ENCODE measurements at places on chromosomes 13 and 19. TPM values are rescaled to one million over a fixed set of nuclear protein-coding genes. Genes with fewer than 3 reads are reported as not detected.

KIR3DL2 gene
- total RNA-seq = not detected

- H3K27me3 ChIP-seq = no peaks in the 10 kb centered on the region
- H3K36me3 ChIP-seq = no peaks in the 10 kb centered on the region
- H3K4me1 ChIP-seq = peaks cover 12% of the 10 kb centered on the region
- H3K4me3 ChIP-seq = no peak overlapping the region
- no peak for DNase-seq
- H3K27ac ChIP-seq = no peak overlapping the region
Measured at GRCh38 chr13:50268500-50268899, 253.3 kb downstream of the KCNRG start.

- no peaks in the 10 kb centered on the region for H3K4me1 ChIP-seq
- no peaks in the 10 kb centered on the region for H3K36me3 ChIP-seq
- no peak overlapping the region for H3K27ac ChIP-seq
- H3K4me3 ChIP-seq = no peak overlapping the region
- no peaks in the 10 kb centered on the region for H3K27me3 ChIP-seq
- DNase-seq = no peak
Measured at GRCh38 chr13:106110241-106110855, 425.1 kb downstream of the EFNB2 start.

PLEKHA4 gene
- total RNA-seq = 15.4 TPM

All from esophagus muscularis mucosa (tissue), 4 donors.